ENCODE measurements at places on chromosomes 5 and 9. TPM values are rescaled to one million over a fixed set of nuclear protein-coding genes. Genes with fewer than 3 reads are reported as not detected.

DNA sequence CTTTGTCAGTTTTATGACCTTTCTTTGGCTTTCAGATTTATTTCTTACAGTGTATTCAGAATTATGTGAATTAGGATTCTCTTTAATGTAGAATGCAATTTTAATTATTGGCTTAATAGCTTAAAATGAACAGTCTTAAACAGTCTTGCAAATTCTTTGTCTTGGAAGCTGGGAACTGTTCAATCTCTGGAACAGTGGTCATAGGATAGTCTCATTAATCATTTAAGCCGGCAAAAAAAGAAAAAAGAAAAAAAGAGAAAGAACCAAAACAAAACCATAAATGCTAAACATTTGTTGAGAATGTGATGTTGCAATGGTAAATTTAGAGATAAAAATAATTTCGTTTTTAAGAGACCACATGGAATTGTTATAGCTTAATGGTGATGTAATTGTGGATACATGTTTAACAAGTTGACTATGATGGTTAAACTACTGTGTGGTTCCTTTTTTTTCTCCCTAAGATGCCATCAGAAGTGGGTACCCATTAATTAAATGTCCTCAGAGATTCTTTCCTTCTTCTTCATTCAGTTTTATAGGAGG, 61.6 kb downstream of the NNT start:
- no peak for ATAC-seq

- no peak for ATAC-seq
Measured at GRCh38 chr5:172093965-172094364, 87.5 kb upstream of the FBXW11 start.

DNA sequence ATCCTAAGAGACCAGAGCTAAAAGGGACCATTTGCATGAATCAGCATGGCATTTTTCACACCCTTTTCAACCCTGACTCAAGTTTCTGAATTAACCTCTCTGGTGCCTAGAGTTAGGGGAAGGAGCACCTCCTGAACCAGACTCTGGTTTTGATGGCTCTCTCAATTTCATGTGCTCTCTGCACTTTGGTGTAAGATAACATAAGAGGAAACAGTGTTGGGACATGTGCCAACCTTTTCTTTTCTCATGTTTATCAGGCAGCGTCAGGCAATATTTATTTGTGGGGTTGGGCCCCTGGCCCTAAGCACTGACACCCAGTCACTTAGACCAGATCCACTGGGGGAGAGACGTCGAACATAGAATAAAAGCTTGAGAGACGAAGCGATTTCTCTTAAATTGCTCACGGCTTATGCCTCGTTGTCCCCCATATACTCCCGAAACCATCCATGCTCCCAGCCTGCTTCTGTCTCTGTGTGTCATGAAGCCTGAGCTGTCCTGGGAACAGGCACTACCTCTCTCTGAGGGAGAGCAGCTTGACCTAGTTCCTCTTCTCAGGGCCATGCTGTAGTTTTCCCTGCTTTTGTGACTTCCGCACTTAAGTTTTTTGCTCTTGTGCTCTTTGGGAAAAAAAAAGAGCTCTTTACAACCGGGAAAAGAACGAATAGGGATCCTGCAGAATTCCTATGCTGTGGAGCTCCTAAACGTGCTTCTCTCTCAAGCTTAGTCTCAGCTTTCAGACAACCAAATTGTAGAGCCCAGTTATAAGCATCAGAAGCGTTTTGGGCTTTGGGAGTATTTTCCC, 195.7 kb downstream of the NR3C1 start:
- no peak for ATAC-seq

DNA sequence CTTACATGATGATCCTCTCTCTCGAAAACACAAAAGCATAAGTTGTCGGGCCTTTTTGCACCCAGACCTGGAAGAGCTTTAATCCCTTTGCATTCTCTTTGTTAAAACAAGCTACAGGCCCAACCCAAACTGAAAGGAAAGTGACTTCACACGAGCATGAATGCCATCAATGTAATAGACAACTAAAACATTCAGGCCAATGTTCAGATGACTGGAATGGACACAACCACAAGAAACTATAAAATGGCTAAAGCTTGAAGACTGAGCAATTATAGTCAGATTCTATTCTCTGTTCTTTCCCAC, 45.5 kb downstream of the RFX3 start:
- ATAC-seq = no peak

GRCh38 chr9:92740969-92741368, 23.7 kb downstream of the BICD2 start:
- ATAC-seq = no peak

GRCh38 chr5:83029912-83030311, 47.3 kb downstream of the TMEM167A start:
- peak; percentile 54 for ATAC-seq

GRCh38 chr9:137296670-137297664, 5.1 kb downstream of the NRARP start:
- no peak for ATAC-seq

GRCh38 chr9:134028575-134029247, 3.4 kb downstream of the BRD3OS start:
- no peak for ATAC-seq

DNA sequence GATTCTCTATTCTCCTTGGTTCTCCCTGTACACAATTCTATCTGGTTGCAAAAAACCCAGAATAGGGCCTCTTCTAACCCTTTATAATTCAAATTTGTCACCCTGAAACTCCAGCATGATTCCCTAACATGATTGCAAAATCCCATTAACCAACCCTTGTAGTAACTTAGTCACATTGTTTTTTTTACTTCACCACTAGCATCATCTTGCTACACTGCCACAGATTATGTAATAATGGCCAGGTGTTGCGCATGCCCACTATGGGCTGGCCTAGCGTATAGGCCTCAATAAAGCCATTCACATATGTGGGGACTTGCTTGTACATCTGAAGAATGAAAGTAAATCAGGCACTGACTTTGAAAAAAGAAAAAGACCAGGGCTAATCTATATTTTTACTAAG, 25.7 kb downstream of the FAM170A start:
- no peak for ATAC-seq

DNA sequence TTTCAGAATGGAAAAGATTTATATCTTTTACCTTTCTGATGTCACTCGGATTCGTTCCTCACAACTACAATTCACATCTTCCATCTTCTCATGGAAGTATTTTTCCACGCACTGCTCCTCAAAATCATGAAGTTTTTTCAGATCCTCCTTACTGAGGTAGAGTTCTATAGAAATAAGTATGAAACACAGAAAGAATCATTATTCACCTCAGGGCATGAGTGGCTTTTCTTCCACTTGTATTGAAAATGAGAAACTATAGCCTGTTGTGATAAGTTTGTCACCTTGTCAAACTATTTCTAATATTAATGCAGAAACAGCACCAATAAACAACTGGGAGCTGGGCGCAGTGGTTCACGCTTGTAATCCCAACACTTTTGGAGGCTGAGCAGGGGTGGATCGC, 116.0 kb downstream of the TRPM6 start:
- no peak for ATAC-seq

DNA sequence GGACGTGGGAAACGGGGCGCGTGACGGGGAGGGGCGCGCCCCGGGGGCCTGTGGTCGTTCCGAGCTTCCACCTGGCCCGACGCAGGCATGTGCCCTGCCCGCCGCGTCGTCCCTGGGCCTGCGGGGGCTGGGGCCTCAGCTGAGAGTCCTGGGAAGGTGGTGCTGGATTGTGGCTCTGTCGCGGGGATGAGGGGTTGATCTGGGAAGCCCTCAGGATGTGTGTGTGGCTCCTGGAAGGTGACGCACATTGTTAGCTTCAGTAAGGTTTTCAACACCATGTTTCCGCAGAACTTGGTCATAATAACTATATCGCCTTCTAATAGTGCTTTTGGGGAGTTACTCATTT, 589.1 kb downstream of the MTRR start:
- ATAC-seq = peak; percentile 39

- no peak for ATAC-seq
Measured at GRCh38 chr5:155649666-155650065, 636.1 kb downstream of the KIF4B start.

DNA sequence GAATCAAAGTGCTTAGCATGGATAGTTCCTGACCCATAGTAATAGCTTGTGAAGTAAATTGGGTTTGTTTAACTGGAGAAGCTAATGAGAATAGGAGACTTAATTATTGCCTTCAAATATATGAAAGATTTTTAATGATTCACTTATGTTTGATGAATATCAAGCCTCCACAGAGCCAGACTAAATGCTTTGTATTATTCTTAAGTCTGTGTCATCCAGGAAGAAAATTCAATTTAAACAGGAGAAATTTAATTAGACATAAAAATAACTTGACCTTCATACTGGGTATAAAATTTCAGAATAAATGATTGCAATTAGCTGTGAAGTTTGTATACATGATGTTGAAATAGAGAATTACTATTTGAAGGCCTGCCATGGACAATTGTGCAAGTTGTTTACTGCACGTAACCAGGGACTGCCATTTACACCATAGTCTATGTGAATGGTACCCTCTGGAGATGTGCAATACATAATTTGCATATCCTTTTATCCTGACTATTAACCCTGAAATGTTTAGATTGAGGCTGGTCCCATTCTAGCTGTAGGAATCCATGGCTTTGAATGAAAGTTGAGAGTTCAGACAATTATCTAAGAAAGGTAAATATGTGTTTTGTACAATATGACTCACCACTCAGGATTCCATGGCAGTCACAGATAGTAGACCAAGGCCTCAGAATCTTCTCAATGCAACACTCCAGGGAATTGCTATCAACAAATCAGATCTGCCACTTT, 133.5 kb upstream of the IL12B start:
- ATAC-seq = peak; percentile 82

DNA sequence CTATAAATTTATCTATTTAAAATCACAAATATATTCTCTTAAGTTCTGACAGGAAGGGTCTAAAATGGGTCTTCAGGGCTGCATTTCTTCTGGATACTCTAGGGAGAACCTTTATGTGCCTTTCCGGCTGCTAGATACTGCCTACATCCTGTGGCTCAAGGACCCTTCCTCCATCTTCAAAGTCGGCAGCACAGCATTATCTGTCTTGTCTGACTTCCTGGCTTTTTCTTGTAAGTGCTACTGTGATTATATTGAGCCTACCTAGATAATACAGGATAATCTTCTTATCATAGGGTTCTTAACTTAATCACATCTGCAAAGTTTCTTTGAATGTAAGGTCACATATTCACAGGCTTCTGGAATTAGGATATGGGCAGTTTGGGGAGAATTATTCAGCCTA, 943.8 kb upstream of the TYRP1 start:
- no peak for ATAC-seq

DNA sequence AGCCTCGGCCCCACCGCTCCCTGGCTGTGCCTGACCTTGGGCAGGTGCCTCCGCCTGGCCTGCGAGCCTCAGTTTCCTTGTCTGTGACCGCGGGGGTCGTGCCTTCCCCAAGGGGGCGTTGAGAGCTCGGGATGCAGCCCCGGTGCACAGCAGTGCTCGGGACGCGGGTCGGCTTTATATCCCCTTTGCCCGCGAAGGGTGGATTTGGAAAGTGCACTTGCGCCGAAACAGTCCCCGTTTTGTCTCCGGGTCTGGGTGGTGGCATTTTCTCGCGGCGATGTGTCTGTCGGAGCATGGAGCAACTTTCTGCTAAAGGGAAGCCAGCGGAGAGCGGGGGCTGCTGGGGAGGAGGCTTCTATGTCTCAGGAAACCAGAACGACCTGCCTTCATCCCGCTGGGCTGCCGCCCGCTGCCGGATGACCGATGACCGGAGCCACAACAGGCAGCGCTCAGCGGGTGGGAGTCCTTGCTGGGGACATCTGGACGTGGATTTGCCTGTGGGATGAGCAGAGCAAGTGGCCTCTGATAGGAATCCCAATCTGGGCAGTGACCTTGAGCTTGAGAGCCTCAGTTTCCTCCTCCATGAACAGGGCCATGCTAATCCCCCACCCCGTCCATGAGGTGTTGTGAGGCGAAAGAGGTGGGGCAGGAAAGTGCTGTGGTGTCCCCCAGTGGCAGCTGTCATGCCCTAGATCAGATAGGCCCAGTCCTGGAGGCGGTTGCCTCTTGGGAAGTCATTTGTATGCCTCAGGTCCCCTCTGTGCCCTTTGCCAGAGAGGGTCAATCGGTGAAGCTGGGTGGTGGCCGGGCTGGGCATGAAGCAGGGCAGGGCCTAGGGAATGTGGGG, 651 bp downstream of the HRH2 start:
- peak; percentile 71 for ATAC-seq

DNA sequence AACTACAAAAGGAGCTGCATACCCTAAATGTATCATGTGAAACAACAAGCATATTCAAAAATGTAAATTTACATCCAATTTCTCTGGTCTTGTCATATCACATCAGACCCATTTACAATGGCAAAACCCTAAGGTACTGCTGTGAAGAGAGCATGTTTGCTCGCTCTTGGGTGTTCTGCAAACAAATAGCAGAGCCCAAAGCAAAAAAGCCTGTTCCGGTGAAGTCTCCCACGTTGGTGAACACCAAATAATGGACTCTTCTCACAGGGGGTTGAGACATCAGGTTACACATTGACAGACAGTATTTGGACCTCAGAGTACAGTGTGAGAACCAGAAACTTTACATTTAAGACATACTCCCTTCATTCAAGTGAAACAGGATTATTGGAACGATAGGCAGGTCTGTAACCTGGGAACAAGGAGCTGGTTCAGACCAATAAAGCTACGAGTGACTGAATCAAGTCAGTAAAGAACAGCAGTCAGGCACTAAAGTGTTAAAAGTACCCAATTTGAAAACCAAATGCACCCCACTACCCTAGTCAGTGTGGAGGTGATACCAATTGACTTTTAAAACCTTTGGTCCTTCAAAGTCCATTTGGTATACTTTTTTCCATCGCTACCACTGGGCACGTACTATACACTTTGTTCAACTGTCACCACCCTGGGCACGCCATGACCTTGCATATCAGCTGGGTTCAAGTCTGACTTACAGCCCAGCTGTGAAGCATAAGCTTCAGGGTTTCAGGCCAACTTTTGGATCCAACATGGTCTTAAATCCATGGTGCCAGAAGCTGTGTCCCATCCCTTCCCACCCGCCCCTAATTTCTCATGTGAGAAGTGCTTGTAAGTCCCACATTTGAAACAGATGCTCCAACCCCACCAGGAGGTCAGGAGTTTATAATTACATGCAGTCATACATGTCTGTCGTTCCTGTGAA, 36.4 kb downstream of the ETF1 start:
- no peak for ATAC-seq

GRCh38 chr5:147310059-147310704, 75.4 kb downstream of the STK32A start:
- no peak for ATAC-seq

GRCh38 chr9:116336133-116336862, 182.7 kb downstream of the PAPPA start:
- ATAC-seq = no peak

DNA sequence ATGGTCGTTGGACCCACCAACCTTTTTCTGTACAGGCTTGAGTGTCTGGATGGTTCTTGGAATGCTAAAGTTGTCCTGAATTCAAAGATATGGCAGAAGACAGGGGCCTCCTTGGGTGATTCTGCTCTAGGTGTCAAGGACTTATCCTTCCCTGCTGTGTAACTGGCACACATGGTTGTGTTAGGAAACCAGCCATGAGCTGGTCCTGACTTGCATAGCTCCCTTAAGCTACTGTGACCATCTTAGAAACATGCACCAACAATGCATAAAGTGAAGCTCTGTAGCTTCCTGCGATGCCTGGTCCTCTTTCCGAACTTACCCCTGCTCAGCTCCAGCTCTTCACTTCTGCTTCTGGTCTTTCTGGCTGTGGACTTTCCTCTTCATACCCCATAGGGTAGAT, 224.6 kb downstream of the TLE4 start:
- no peak for ATAC-seq

PCDHB16 gene
- 2.9 TPM for total RNA-seq

ZNF346 gene
- 20.3 TPM for total RNA-seq

MARCHF11 gene
- 4.3 TPM for total RNA-seq

SLC25A48 gene
- 0.59 TPM for total RNA-seq

C9orf50 gene
- total RNA-seq = 0.19 TPM

SOX30 gene
- total RNA-seq = not detected

CBY3 gene
- 2.0 TPM for total RNA-seq

PCDH12 gene
- 0.46 TPM for total RNA-seq
